ENCODE measurements at places on chromosomes 1 and 21.

GRCh38 chr1:43532716-43533115 lies 2.0 kb downstream of the PTPRF start:
- DNase-seq, result no peak

GRCh38 chr1:191419842-191420241 lies 738.4 kb upstream of the RGS18 start:
- no peak for DNase-seq

- DNase-seq, result no peak
These were observed 25.5 kb downstream of the ETV3L start for GRCh38 chr1:157073944-157074685.

DNA sequence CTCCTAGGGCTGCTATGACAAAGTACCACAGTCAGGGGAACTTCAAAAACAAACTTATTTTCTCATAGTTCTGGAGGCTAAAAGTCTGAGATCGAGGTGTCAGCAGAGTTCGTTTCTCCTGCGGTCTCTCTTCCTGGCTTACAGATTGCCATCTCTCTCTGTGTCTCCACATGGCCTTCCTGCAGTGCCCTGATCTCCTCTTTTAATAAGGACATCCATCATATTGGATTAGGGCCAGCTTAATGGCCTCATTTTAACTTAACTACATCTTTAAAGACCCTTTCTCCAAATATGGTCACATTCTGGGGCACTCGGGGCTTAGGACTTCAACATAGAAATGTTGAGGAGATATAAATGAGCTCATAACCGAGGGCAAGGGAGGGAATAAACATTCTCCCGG lies 12.2 kb downstream of the C1orf74 start:
- DNase-seq, result no peak

- no peak for DNase-seq
These were observed 80.6 kb downstream of the RGS7 start for GRCh38 chr1:241276391-241276790.

- DNase-seq, result no peak
These were observed 682 bp upstream of the RWDD3 start for GRCh38 chr1:95233319-95233736.

GRCh38 chr1:187415065-187415464 lies 586.3 kb downstream of the PLA2G4A start:
- no peak for DNase-seq

DNA sequence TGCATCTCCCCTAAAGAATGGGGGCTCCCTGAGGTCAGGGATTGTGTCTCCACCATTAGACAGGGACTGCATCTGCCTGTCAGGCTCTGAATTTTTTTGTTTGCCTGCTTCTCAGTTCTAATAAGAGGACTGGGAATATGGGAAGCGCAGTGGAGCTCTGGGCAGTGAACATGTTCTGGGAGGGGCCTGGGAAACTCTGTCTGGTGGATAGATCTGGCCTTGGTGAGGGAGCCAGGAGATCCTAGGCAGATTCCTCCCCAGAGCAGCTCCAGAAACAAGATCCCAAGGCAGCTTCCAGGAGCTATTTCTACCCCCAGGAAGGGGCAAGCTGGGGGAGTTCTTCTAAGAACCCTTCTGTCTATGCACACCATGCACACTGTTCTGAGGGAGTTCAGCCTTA lies 12.6 kb upstream of the MYOG start:
- no peak for DNase-seq

DNA sequence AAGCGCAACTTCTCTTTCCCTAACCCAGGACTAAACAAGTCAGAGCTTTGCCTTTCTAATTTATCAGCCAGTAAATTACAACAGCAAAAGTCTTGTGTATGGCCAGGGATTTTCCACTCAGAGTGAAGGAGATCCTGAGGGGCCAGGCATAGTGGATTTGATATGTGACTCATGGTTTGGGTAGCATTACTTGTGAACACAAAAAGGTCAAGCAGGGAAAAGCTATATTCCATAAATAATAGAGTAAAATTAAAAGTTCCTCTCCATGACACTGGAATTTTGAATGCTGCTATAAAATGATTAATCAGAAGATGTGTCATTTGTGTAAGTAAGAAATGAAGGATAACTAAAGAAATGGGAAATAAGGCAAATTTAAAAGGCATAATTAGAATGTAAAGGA lies 284.8 kb downstream of the HLX start:
- no peak for DNase-seq

- DNase-seq, result no peak
These were observed 245.4 kb upstream of the POU3F1 start for GRCh38 chr1:38291906-38292521.

DNA sequence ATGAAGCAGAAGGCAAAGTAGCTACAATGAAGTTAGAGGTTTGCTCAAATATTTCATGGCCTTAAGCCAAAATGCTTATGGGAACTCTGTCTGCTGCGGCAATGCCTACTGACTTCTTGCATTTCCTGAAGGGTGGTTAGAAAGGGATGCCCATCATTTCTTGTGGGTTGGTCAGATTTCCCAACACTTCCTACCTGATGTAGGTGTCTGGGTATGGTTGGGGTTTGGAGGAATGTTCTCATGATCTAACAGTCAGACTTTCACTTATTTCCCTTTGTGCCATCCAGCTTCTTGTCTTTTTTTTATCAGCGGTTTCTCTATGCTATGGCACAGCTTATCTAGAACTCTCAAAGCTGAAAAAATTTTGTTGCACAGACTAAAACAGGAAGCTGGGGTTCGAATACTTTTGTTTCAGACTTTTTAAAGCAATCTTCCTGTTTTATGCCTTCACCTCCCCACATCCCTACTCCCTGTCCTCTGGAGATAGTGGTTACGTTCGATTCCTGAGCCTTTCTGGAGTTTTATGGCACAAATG lies 307.7 kb downstream of the USP25 start:
- DNase-seq, result no peak

- DNase-seq, result no peak
These were observed 2.3 kb downstream of the DENND4B start for GRCh38 chr1:153944005-153944826.

GRCh38 chr1:209041927-209042326 lies 541.6 kb upstream of the CAMK1G start:
- DNase-seq, result no peak
